ENCODE measurements at places on chromosomes 12 and 14.
A peak's percentile ranks its signal among the peaks of the same experiment; 100 is the strongest.

DNA sequence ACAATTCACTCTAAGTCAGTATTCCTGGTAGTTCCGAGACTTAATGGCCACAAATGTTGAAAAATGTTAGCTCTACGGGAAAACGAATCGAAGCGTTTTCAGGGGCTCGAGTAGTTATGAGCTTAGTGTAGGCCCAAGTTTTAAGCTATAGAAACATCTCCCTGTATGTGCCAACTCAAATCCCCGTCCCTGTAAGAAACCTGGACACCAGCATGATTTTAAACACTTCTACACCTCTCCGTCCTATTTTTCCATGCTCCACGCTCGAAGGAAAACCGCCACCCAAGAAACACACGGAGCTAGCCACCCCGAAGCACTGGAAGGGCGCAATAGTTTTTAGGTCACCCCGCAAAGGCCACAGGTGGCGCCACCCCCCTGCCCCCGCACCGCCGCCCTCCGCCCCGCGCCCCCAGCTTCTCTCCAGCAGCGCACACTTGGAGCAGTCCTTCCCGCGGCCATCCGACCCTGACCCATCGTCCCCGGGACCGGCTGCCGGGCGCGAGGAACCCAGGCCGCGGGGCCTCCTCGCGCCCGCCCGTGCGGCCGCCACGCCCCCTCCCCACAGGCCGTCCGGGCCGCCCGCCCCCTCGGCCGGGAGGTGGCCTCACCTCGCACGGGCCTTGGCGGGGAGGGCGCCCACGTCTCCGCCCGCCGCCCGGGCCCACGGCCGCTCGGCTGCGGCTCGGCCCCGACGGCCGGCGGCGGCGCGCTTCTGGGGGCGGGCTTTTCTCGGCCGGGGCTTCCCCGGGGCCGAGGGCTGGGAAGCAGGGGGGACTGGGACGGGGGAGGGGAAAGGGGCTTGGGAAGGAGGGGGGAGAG lies 522 bp downstream of the R3HDM2 start:
- peak; percentile 28 for DNase-seq

DNA sequence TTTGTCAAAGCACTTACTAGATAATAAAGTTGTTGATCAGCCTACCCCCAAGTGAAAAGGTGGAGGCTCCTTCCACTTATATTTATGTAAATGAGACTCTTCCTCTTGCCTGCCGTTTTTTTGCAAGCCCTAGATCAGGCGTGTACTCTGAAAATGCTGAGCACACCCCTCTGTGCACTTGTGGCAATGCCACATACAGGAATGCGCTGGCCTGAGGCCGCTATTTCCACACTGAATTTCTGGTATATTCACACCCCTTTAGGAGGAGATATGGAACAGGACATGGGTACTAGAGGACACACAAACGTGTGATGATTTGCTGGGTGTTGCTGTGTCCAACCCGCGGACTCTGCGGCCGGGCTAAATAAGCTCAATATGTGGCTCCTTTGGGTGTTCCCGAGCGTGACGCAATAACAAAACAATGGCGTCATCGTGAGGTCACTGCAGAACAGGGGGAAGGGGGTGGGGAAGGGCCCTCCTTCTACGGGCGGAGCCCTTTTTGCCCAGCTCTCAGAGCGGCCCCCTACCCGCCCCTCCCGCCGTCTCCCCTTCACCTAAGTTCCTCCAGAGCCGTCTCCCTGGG lies 554 bp upstream of the TSPAN31 start:
- DNase-seq, result no peak

- peak; percentile 32 for DNase-seq
These were observed 19.4 kb downstream of the TCHP start for GRCh38 chr12:109919456-109919855.

DNA sequence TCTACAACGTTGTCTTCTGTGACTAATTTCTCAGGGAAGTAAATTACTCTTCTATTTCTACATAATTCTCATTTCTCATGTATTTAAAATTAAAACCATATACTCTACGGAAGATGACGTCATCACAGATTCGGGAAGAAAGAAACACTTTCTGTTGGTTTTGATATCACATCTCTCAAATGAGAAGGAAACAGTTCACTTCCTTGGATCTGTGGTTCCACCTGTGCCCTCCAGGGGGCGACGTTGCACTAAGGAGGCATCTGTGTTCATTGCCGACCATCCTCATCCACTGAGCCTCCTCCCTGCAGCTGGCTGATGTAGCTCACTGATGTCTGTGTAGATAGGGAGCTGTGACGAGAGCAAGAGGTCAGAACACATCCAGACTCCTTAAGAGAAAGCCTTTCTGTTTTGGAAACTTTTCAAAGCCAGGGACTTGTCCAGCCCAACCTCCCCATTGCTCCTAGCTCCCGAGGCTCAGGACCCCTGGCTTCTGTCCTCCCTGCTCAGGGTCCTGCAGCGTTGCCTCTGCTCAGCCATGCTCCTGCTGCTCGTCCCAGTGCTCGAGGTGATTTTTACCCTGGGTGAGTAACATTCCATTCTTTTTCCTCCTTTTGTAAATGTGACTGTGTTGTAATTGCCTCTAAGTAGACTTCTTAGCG lies 172.7 kb upstream of the OR4E1 start:
- no peak for DNase-seq

- peak; percentile 2 for DNase-seq
These were observed 270.2 kb downstream of the ALG10B start for GRCh38 chr12:38586789-38587188.

GRCh38 chr14:85856430-85856829 lies 326.5 kb downstream of the FLRT2 start:
- no peak for DNase-seq

GRCh38 chr14:105469456-105470349 lies 4.9 kb upstream of the CRIP2 start:
- DNase-seq, result no peak

GRCh38 chr12:53984901-53985691 lies at the start of gene HOXC10:
HOXC10 (plus strand) TSS chr12:53985146; CDS start chr12:53985260, 114 bp downstream.
- DNase-seq, result peak; percentile 99

- DNase-seq, result no peak
These were observed 179.3 kb upstream of the BTG1 start for GRCh38 chr12:92324849-92325500.

- DNase-seq, result no peak
These were observed 50.5 kb downstream of the TRAF3 start for GRCh38 chr14:102827716-102828115.

DNA sequence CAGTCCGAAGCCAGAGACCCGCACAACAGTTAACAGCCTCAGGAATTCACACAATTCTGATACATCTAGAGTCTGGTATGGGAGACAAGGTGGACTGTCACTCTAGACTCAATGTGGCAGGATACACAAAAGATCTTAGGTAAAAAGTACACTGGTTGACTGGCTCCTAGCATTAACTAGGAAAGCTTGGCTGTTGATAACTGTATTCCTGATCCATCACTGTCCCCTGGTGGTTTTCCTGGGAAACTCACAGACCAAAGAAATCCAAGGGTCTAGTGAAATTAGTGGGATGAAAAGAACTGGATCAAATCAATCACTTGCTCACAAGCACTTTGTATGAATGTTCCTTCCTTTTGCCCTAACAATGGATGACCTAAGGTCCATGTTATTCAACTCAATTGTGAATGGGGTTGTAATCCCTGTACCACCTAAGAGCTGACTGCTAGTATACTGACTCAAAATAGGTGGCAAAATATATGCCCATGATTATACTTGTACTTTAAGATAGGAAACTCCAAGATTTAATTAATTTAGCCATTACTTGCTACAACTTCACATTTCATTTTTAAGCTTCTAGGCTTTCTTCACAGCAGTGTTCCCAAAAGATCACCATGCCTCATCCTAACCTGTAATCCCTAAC lies 14.0 kb downstream of the NPC2 start:
- DNase-seq, result peak; percentile 30

DNA sequence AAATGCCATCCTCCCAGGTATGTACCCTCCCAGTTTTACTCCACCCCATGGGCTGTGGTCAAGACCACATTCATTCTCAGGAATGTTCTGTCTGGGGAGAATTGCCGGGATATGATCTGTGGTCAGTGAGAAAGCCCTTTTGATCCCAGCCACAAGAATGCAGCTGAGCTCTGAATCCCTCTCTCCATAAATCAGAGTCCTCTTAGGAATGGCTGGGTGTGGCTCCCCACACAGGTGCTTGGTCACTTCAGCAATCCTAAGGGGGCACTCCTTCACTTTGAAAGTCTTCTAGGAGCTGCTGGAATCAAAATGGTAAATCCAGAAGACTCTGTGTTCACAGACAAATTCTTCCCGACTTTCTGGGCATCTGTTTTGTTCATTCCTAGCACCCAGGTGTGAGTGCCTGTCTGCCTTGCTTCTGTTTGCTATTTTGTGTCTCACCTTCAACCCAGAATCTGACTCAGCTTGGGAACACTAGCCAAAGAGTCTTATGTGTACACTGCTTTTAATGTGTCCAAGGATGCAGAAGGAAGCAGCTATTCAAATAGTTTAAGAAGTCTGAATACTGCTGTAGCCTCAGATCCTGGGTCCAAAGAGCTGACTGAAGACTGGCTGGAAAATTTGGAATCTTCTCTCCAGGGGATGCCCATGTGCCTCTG lies 144.6 kb upstream of the CDKN3 start:
- peak; percentile 68 for DNase-seq

DNA sequence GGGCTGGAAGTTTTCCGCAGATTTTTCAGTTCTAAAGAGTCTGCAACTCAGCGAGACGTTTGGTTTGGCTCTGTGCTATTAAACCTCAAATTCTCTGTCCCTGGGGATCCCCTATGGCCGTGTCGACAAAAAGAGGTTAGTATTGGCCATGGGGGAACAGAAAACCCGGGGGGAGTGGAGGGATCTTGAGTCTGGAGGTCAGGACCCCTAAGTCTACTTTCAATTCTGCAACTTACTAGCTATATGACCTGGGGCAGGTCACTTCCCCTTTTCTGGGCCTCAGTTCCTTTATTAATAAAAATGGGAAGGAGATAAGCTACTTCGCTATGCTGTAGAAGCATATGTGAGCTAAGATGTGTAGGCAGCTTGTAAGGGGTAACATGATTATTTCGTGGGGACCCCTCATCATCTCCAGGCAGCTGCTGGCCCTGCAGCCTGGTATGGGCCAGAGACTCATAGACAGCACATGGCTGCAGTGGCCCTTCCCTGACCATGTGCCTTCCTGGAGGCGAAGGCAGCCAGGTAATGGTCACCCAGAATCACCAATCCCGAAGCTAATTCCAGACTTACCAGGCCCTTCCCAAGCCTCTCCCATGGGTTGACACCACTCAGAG lies 8.6 kb downstream of the ASB2 start:
- DNase-seq, result no peak

DNA sequence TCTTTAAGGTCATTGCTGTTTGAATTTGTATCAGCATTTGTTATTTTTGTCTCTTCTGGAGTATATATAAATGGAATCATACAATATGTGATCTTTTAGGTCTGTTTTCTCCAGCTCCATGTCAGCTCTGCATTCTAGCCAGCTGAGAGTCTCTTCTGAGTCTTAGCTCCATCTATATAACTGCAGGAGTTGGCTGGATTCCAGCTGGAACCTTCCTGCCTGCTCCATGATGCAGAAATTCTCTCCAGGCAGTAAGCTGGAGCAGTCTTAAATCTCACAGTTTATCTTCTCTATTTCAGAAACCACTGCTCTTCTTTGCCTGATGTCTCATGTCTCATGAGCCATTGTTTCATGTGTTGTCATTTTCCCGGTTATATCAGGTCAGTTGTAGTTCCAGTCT lies 827.6 kb downstream of the NRXN3 start:
- peak; percentile 50 for DNase-seq

DNA sequence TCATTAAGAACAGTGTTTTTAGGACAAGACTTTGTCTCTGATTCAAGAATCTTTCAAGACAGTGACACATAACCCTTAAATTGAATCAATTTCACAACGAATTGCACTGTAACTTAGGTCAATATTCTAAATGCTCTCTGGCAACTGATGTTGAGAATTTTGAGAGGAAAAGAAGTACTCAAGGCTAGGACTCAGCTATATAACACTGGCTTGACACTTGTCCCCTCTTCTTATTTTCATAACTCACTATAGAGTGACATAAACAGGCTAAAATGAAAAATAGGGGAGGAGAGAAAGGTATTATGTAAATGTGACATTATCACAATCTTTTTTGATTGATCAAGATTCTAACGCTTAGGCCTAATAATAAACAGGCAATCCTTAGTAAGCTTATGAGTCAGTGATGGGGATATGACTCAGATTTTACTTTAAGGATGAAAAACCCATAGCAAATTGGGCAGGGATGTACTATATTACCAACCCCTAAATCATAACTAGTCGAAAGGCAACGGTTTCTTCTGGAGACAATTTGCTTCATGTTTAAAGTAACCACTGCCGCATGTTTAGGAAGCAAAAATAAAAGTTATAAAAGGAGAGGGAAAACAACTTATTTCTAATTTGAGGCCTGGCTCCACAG lies 10.9 kb downstream of the BTG1 start:
- DNase-seq, result peak; percentile 91

DNA sequence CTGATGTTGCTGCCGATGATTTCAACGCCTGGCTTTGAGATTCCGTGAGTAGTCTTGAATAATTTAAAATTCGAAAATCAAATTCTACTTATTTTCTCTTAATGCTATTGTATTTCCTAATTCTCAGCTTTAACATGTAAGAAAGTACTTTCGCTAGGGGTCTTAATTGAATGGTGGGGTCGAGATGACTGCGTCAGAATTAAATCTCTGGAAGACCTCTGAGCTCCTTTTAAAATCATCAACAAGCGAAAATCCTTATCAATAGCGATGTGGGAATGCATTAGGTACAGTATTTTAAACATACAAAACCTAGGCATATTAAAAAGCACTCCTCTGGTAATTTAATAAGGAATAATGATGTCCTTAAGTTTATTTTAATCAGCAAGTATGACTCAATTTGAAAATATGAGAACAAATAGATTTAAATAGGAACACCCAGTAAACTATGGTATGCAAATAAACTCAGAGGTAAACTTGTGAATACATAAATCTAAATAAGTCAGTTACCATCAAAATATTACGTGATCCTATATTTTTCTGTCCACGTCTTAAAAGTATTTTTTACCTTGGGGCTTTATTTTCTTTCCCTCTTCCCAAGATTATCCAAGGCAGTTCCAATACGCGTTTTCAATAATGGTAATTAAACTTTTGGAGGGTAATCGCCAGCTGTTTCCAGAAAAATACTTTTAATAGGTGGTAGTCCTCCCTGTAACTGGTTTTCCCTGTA lies 1.4 kb downstream of the FOXA1 start:
- DNase-seq, result no peak

- DNase-seq, result peak; percentile 75
These were observed 2.9 kb downstream of the MYL2 start for GRCh38 chr12:110917467-110917866.

- DNase-seq, result no peak
These were observed 8.7 kb upstream of the SELPLG start for GRCh38 chr12:108642269-108642870.

GRCh38 chr12:85575120-85576096 lies 260.8 kb downstream of the RASSF9 start:
- peak; percentile 66 for DNase-seq
